ENCODE measurements at places on chromosomes 16 and 17. TPM values are rescaled to one million over a fixed set of nuclear protein-coding genes. Genes with fewer than 3 reads are reported as not detected.

- no peaks in the 10 kb centered on the region for H3K27me3 ChIP-seq
- no peak for DNase-seq
- no peak overlapping the region for H3K4me3 ChIP-seq
- H3K4me1 ChIP-seq = no peaks in the 10 kb centered on the region
These were observed 76.2 kb downstream of the CHD9 start for GRCh38 chr16:53131050-53131362.

- no peaks in the 10 kb centered on the region for H3K4me1 ChIP-seq
- H3K4me3 ChIP-seq = no peak overlapping the region
- no peaks in the 10 kb centered on the region for H3K36me3 ChIP-seq
- H3K27me3 ChIP-seq = peaks cover 48% of the 10 kb centered on the region
- H3K27ac ChIP-seq = no peak overlapping the region
- DNase-seq = no peak
These were observed 2.0 kb downstream of the PITPNM3 start for GRCh38 chr17:6554342-6554741.

DNA sequence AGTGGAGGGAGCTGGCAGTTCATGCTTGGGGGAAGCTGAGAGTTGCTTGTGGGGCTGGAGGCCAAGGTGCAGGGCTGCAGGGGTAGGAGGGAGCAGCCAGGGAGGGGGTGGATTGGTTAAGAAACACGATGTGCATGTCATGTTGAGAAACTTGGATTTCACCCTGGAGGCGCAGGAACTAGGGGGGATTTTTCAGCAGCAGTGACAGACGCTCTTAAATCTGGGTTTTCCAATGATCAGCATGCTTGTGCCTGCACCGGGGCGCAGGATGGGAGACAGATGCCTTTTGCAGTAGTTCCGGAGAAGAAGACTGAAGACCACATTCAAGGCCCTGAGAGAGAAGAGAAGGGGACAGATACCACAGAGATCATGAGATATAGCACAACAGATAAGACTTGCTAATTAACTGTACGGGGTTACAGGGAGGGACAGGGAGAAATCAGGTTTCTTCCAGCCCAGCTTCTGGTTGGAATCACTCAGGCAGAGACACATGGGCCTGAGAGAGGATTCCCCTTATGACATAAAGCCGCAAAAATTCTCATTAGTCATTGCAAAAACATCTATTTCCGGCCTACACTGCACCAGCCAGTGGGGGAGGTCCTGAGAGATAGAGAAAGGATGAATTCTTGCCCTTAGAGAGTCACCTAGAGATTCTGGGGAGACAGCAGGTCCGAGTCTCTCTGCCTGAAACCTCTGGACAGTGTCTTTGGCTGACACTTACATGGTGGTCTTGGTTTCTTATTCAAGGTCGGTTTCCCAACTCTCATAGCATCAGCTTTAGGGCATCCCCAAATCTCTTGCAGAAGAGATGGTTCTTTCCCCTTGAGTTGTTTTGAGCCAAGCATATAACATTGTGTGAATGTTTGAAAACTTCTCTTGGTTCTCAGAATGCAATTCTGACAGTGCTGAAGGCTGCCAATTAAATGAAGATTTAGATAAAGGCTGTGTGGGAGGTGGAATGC lies 27.1 kb downstream of the CDH13 start:
- no peaks in the 10 kb centered on the region for H3K36me3 ChIP-seq
- H3K27me3 ChIP-seq = no peaks in the 10 kb centered on the region
- H3K4me1 ChIP-seq = peaks cover 39% of the 10 kb centered on the region
- DNase-seq = no peak
- peak overlapping the region; percentile 4 for H3K4me3 ChIP-seq

DNA sequence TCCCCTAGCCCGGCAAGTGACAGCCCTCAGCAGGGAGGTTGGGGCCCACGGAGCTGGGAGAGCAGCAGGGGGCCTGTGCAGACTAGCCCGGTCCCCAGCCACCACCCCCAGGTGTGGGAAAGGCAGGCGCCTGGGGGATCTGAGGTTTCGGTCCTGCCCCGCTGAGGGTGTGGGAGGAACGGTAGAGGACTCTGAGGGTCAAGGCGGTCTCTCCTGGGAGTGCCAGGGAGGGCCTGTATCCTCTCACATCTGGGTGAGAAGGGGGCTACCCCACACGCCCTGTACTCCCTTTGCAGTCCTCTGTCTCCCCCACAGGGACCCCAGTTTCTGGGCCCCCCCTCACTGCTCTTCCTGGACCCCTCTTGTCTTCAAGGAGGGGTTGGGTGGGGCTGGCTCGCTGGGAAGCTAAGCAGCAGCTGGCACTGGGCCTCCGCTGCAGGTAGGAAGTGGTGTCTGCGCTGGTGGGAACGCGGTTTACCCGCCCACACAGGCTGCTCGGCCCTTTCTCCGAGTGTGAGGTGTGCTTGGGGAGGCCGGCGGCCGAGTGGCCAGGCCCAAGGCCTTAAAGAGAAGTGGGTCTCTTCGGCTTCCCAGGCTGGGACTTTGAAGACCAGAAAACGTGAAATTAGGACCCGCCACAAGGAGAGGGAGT lies 15.4 kb downstream of the CD7 start:
- no peak overlapping the region for H3K4me3 ChIP-seq
- no peaks in the 10 kb centered on the region for H3K36me3 ChIP-seq
- no peak overlapping the region for H3K27ac ChIP-seq
- no peaks in the 10 kb centered on the region for H3K27me3 ChIP-seq
- no peaks in the 10 kb centered on the region for H3K4me1 ChIP-seq
- DNase-seq = no peak

GRCh38 chr17:57125866-57126265 lies 40.8 kb downstream of the AKAP1 start:
- no peak overlapping the region for H3K4me3 ChIP-seq
- no peaks in the 10 kb centered on the region for H3K27me3 ChIP-seq
- no peaks in the 10 kb centered on the region for H3K4me1 ChIP-seq
- peaks cover under 1% of the 10 kb centered on the region for H3K36me3 ChIP-seq

DNA sequence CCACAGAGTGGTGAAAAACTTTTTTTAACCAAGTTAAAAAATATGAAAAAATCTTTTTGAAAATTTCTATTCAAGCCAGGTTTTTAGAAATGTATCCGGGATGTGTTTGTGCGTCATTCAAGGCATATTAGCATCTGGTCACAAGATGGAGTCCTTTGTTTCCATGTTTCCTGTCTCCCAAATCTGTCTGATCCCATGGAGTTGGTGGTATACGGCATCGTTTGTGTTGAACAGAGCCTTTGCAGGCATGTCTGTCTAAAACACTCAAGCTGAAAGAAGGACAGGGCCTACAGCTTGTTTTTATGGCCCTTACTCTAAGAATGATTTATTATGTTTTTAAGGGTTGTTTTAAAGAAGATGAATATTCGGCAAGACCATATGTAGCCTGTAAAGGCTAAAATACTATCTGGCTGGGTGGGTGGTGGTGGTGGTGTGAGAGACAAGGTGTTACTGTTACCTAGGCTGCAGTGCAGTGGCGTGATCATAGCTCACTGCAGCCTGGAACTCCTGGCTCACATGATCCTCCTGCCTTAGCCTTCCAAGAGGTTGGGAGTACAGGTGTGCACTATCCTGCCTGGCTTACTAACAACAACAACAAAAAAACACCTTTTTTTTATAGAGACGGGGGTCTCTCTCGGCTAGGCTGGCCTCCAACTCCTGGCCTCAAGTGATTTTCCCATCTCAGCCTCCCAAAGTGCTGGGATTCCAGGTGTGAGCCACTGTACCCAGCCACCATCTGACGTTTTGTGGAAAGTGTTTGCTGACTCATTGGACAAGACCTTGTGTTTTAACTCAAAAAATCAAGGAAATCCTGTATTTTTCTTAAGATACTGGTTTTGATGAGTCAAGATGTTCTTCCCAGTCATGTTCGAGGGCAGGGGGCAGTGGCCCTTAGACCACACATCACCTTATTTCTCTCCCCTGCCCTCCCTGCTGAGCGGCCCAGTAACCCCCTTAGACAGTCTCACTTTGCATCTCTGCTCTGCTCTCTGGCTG lies 52.2 kb downstream of the NDE1 start:
- no peak overlapping the region for H3K4me3 ChIP-seq
- no peak overlapping the region for H3K27ac ChIP-seq
- peaks cover 28% of the 10 kb centered on the region for H3K36me3 ChIP-seq
- DNase-seq = no peak
- H3K27me3 ChIP-seq = no peaks in the 10 kb centered on the region
- no peaks in the 10 kb centered on the region for H3K4me1 ChIP-seq

DNA sequence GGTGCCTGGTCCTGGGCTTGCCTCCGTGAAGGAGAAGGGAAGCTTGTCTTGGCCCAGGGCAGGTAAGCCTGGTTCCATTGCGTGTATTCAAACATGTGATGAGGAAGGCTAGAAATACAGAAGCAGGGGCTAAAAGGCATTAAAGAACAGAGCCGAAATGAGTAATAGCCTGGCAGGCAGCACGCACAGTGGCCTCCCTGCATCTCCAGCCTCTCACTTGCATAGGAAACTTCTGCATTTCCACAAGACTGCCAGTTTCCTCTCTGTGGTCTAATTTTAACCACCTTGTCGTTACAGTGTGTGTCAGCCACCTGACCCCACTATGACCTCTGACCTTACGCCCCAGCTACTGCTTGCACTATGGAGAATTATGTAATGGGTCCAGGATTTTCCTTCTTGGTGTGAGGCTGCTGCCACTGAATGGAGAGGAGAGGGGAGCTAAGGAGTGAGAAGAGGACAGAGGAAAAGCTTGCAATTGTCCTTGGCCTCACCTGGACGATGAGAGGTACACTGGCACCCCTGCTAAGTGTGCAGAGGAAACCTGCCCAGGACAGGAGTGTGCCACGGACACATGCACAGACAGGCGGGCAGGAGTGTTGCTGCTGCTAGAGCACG lies 32.8 kb downstream of the HIC1 start:
- no peaks in the 10 kb centered on the region for H3K27me3 ChIP-seq
- no peak overlapping the region for H3K4me3 ChIP-seq
- DNase-seq = no peak

- peaks cover 10% of the 10 kb centered on the region for H3K4me1 ChIP-seq
- H3K27me3 ChIP-seq = no peaks in the 10 kb centered on the region
- DNase-seq = no peak
- peaks cover 31% of the 10 kb centered on the region for H3K36me3 ChIP-seq
These were observed 17.0 kb downstream of the PAFAH1B1 start for GRCh38 chr17:2610195-2611175.

The TAC4 gene
- total RNA-seq = 3.9 TPM

The PLLP gene
- total RNA-seq = 5.9 TPM

The PERCC1 gene
- not detected for total RNA-seq

The SLC13A2 gene
- total RNA-seq = not detected

The KIFC3 gene
- total RNA-seq = 39.2 TPM

The IRX6 gene
- 1.4 TPM for total RNA-seq

The CCR7 gene
- not detected for total RNA-seq

The CEMP1 gene
- 0.24 TPM for total RNA-seq

The CNGB1 gene
- 0.29 TPM for total RNA-seq

The NARF gene
- 149 TPM for total RNA-seq

The ESRP2 gene
- total RNA-seq = 59.7 TPM
